ENCODE measurements at places on chromosomes 7 and 10. TPM values are rescaled to one million over a fixed set of nuclear protein-coding genes. Genes with fewer than 3 reads are reported as not detected.

- 0 out of 2 replicates have a peak, but pooled peaks cover 3% of the 10 kb centered on the region for H3K4me1 ChIP-seq
- H3K36me3 ChIP-seq, result no peaks in the 10 kb centered on the region
- no peak overlapping the region for H3K27ac ChIP-seq
Observed at GRCh38 chr7:3537210-3537875, 236.3 kb downstream of the SDK1 start.

- DNase-seq, result peak; percentile 58
- H3K4me1 ChIP-seq, result peaks cover 77% of the 10 kb centered on the region
- H3K27ac ChIP-seq, result peak overlapping the region; percentile 95
Observed at GRCh38 chr10:30531751-30532530, 97.6 kb downstream of the LYZL2 start.

DNA sequence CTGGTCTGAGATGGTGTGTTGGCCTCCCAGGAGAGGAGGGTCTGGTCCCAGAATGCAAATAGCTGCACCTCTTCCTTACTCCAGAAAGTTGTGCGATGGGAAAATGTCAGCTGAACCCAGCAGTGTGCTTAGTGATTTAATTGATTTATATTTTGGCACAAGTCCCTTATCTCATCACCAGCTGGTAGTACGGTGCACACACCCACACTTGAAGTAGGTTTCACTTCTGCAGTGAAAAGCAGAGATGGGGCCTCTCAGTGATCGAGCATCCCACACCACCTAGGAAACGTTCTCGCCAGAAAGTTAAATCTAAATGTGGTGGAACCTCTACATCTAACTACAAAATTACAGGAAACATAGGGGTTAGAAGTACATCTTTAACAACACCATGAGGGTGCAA, 80.4 kb downstream of the UBE3C start:
- no peak for DNase-seq
- no peak overlapping the region for H3K27ac ChIP-seq
- peaks cover 36% of the 10 kb centered on the region for H3K36me3 ChIP-seq
- no peaks in the 10 kb centered on the region for H3K27me3 ChIP-seq

DNA sequence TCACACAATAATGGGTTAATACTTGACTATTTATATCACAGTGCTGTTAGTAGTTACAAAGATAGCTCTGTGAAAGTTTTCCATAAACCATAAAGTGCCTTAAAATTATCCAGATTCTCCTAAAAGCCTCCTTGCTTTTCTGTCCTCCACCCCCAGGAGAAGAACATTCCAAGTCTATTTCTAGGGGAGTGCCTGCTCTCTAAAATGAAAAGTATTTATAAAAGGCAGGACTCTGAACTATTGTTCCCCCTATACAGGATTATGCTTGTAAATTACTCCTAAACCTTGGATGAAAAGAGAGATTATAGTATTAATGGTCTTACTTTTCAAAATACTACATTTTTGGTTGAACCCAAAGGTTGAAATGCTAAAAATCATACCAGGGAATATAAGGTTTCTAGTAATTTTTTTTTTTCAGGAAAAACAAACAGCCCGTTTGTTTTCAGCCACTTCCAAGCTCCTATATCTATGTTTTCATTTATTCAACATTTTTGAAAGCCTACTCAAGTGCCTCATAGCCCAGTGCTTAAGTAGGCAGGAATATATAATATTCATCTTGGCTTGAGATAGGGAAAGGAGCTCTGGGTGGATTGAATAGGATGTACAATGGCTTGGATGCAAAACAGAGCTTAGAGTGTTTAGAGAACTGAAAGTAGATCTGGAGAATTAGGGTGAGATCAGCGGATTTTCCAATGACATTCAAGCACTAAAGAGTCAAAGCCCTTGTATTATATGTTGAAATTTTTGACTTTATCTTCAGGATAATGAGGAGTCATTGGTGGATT, 320.7 kb downstream of the GPR37 start:
- H3K27ac ChIP-seq, result no peak overlapping the region
- no peak for DNase-seq
- no peak overlapping the region for H3K4me3 ChIP-seq
- H3K27me3 ChIP-seq, result no peaks in the 10 kb centered on the region
- H3K4me1 ChIP-seq, result no peaks in the 10 kb centered on the region

- no peak overlapping the region for H3K27ac ChIP-seq
- H3K4me3 ChIP-seq, result no peak overlapping the region
- H3K4me1 ChIP-seq, result no peaks in the 10 kb centered on the region
- no peaks in the 10 kb centered on the region for H3K36me3 ChIP-seq
- no peak for DNase-seq
- H3K27me3 ChIP-seq, result no peaks in the 10 kb centered on the region
Observed at GRCh38 chr7:38153515-38153914, 24.5 kb upstream of the STARD3NL start.

GRCh38 chr10:125883211-125883610, 2.1 kb upstream of the DHX32 start:
- no peaks in the 10 kb centered on the region for H3K4me1 ChIP-seq
- no peak overlapping the region for H3K27ac ChIP-seq
- no peak for DNase-seq
- no peak overlapping the region for H3K4me3 ChIP-seq

DNA sequence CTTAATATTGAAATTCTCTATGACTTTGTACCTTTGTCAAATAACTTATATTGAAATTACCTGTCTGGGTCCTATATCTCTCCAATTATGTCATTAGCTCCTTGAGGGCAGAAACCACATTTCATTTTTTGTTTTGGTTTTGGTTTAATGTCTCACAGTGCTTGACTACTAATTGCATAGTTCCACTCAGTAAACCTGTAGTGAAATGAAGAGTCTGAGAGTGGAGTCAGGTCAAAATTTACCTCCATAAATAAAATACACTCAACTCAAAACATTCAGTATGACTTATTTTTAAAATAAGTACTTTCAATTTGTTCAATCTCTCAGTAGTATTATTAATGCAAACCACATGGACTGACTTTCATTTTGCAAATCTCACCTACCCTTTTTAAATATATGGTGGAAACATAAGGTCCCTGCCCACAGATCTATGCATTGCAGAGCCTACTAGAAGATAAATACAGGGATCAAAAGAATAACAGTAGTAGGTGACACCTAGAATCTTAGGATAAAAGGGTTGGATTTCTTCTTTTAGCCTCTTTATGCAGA, 32.5 kb downstream of the PDE1C start:
- no peaks in the 10 kb centered on the region for H3K27me3 ChIP-seq
- no peak overlapping the region for H3K4me3 ChIP-seq
- no peaks in the 10 kb centered on the region for H3K36me3 ChIP-seq
- H3K4me1 ChIP-seq, result no peaks in the 10 kb centered on the region
- DNase-seq, result no peak
- H3K27ac ChIP-seq, result no peak overlapping the region

DNA sequence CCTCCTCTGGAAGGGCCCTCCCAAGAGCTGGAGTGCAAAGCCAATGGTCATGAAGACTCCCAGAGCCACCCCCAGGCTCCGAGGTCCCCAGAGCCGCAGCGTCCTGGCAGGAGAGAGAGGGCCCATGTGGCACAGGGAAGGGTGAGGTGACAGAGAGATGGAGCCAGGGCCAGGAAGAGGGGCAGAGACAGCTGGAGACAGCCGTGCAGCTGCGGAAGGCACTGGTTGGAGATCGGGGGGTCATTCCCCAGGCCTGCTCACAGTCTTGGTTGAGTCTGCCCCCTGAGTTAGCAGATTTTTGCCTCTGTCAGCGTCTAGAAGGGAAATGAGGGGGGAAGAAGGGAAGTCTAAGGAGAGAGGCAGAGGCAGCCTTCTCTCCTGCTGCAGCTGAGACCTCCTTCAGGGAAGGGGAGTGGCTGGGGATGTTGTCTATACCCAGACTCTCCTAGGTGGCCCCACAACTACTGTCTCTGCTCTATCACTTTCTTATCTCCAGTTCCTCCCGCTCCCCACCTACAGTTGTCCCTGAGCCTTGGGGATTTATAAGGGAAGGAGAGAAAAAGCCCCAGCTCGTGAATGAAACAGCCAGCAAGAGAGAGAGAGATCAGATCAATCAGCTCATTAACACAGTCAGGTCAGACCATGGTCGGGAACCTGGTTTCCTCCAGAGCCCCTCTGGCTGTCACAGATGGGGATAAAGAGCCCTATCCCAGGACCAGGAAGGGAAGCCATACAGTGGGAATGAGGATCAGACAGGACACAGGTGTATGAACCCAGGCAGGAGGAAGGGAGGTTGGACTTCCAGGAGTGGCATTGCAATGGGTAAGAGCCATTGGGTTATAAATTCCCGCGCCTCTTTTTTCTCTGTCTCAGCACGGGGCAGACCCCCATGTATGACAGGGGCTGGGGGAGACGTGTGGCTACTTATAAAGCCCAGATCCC, 1.2 kb downstream of the GAL3ST4 start:
- H3K4me1 ChIP-seq, result peaks cover 5% of the 10 kb centered on the region
- no peaks in the 10 kb centered on the region for H3K27me3 ChIP-seq
- no peak overlapping the region for H3K4me3 ChIP-seq
- no peak overlapping the region for H3K27ac ChIP-seq

GRCh38 chr7:135420786-135421185, 89.1 kb downstream of the CNOT4 start:
- no peaks in the 10 kb centered on the region for H3K4me1 ChIP-seq
- H3K27me3 ChIP-seq, result no peaks in the 10 kb centered on the region
- no peak overlapping the region for H3K27ac ChIP-seq

DNA sequence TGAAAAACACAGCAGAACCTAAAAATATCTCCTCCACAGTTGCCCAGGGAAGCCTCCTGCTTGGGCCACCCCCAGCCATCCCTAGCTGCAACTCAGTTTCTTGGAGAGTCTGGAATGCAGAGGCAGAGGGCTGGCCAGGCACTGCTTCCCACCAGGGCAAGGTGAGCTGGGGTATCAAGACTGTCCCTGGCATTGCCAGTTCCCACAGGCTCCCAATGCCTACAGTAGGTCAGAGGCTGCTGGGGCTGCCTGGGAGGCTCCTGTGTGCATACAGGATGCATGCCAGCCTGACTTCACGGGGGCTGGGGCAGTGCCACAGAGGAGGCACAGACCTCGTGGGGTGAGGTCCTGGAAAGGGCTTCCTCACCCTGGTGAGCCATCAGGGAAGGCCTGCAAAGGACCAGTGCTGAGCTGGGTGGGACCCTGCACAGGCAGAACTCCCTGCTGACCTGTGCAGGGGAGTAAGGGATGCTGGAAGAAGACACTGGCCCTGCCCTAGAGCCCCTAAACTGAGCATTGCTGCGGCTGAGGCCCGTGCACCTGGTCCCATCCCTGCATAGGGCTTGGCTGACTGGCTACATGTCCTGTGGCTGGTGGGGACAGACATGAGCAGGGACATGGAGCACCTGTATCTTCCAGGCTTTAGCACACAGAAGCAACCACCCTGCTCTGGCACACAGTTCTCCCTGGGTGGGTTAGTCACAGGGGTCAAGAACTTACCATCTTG, 121.9 kb upstream of the RET start:
- no peaks in the 10 kb centered on the region for H3K27me3 ChIP-seq
- no peaks in the 10 kb centered on the region for H3K36me3 ChIP-seq
- H3K4me3 ChIP-seq, result no peak overlapping the region
- DNase-seq, result no peak
- H3K27ac ChIP-seq, result no peak overlapping the region
- no peaks in the 10 kb centered on the region for H3K4me1 ChIP-seq

DNA sequence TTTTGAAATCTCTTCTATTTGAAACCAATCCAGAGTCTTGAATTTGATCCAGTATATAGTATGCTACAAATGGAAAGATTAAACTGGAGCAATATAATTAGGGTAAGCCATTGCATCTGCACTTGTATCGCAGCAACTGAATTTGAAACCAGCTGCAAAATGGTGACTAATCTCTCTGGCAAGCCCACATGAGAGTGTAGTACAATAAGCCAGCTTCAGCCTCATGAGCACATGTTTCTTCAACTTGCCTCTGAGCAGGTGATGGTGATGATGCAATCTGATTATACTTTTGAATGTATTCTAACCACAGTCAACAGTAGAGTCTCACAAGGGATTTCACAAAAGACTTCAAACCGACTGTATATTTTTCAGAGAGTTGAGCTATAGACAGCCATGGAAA, 829 bp upstream of the RPA3 start:
- no peak overlapping the region for H3K27ac ChIP-seq
- H3K4me3 ChIP-seq, result no peak overlapping the region
- no peaks in the 10 kb centered on the region for H3K27me3 ChIP-seq
- peaks cover 21% of the 10 kb centered on the region for H3K4me1 ChIP-seq
- DNase-seq, result no peak
- H3K36me3 ChIP-seq, result no peaks in the 10 kb centered on the region

- DNase-seq, result no peak
- H3K4me3 ChIP-seq, result no peak overlapping the region
- no peaks in the 10 kb centered on the region for H3K36me3 ChIP-seq
- no peaks in the 10 kb centered on the region for H3K27me3 ChIP-seq
- no peaks in the 10 kb centered on the region for H3K4me1 ChIP-seq
- H3K27ac ChIP-seq, result no peak overlapping the region
Observed at GRCh38 chr7:44391171-44391570, 65.8 kb upstream of the CAMK2B start.

- DNase-seq, result peak; percentile 73
- 0 out of 2 replicates have a peak, but pooled peaks cover 4% of the 10 kb centered on the region for H3K27me3 ChIP-seq
- no peaks in the 10 kb centered on the region for H3K36me3 ChIP-seq
- peaks cover 28% of the 10 kb centered on the region for H3K4me1 ChIP-seq
Observed at GRCh38 chr10:78756604-78757343, 312.0 kb upstream of the ZMIZ1 start.

DNA sequence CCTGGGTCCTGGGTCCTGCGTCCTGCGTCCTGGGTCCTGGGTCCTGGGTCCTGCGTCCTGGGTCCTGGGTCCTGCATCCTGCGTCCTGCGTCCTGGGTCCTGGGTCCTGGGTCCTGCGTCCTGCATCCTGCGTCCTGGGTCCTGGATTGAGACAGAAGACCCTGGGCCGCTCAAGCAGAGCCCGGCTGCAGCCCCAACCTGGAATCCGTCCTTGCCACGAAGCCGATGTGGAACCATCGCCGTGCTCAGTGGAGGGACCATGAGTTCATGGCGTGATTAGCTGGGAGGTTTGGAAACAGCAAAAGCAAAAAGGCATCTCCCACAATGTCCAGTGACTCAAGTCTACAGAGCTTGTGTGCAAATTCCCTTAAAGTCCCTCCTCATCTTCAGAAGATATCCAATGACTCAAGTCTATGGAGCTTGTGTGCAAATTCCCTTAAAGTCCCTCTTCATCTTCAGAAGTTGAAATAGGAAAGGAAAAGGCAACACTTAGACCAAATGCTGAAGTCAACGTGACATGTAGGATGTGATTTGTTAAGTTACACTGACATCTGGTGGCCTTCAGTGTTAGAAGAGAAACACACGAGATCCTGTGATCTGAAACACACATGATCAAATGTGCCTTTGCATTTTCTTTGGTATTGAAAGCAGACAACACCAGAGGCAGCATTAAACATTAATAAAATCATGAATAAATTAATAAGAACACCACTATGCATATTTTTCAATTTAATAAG, 179.9 kb downstream of the PTPRN2 start:
- no peaks in the 10 kb centered on the region for H3K4me1 ChIP-seq
- no peaks in the 10 kb centered on the region for H3K27me3 ChIP-seq
- no peaks in the 10 kb centered on the region for H3K36me3 ChIP-seq

FAM24B gene
- 11.6 TPM for total RNA-seq

UTF1 gene
- total RNA-seq, result not detected

MYH16 gene
- not detected for total RNA-seq

SORCS3 gene
- not detected for total RNA-seq

XRCC2 gene
- 7.7 TPM for total RNA-seq

KLF14 gene
- total RNA-seq, result not detected

PHYHIPL gene
- not detected for total RNA-seq

NUTM2E gene
- total RNA-seq, result 0.19 TPM

SKIDA1 gene
- 0.22 TPM for total RNA-seq

STEAP1 gene
- total RNA-seq, result not detected

STEAP2 gene
- not detected for total RNA-seq

CAMK1D gene
- 0.11 TPM for total RNA-seq

ZNF804B gene
- total RNA-seq, result not detected

CALN1 gene
- total RNA-seq, result not detected

Data from Karpas-422 (cell line).